Smooth muscle cell of bladder (primary cell): ENCODE measurements at places on chromosomes 3 and 15. TPM values are rescaled to one million over a fixed set of nuclear protein-coding genes. Genes with fewer than 3 reads are reported as not detected.

The OR5K2 gene
- total RNA-seq, result not detected in 2 replicates

The LYZL4 gene
- not detected in 2 replicates for total RNA-seq

The SLC7A14 gene
- total RNA-seq, result 4.1 TPM in 2 replicates

The LTF gene
- 0.14 TPM in 1 of 2 replicates, not detected in the other for total RNA-seq

The CMTM8 gene
- not detected in 2 replicates for total RNA-seq

The SLC28A2 gene
- under 0.01 TPM in 1 of 2 replicates, not detected in the other for total RNA-seq

The C15orf62 gene
- not detected in 2 replicates for total RNA-seq

The SLC9C1 gene
- 0.14 and 0.18 TPM in 2 replicates for total RNA-seq

The HDAC11 gene
- total RNA-seq, result 12.7 and 14.1 TPM in 2 replicates

The MST1R gene
- 0.14 and 0.55 TPM in 2 replicates for total RNA-seq

The XCR1 gene
- under 0.01 TPM in 2 replicates for total RNA-seq

The HDGFL3 gene
- 21.6 and 42.0 TPM in 2 replicates for total RNA-seq

The MYO5C gene
- total RNA-seq, result 0.09 and 0.14 TPM in 2 replicates

The CACNA2D2 gene
- total RNA-seq, result 0.09 TPM in 1 of 2 replicates, not detected in the other

The SPRED1 gene
- 30.7 and 39.0 TPM in 2 replicates for total RNA-seq

The RTP1 gene
- total RNA-seq, result not detected in 2 replicates

The RPL29 gene
- total RNA-seq, result 1,499 and 1,836 TPM in 2 replicates

The UROC1 gene
- not detected in 2 replicates for total RNA-seq

The CCK gene
- 0.14 TPM in 1 of 2 replicates, not detected in the other for total RNA-seq

The AMOTL2 gene
- total RNA-seq, result 92.3 and 123 TPM in 2 replicates

The PATL2 gene
- total RNA-seq, result 0.28 and 0.43 TPM in 2 replicates

The ZNF80 gene
- not detected in 2 replicates for total RNA-seq

The CCDC191 gene
- total RNA-seq, result 1.8 and 2.0 TPM in 2 replicates

The GHSR gene
- total RNA-seq, result not detected in 2 replicates

The TMEM40 gene
- total RNA-seq, result not detected in 2 replicates

The HHATL gene
- not detected in 2 replicates for total RNA-seq
